Breast epithelium (tissue), 4 donors: ENCODE measurements at places on chromosomes 4 and X. TPM values are rescaled to one million over a fixed set of nuclear protein-coding genes. Genes with fewer than 3 reads are reported as not detected.

- no peak for DNase-seq
- no peaks in the 10 kb centered on the region for H3K36me3 ChIP-seq
Observed at GRCh38 chr4:169661761-169662160, 41.4 kb downstream of the CLCN3 start.

DNA sequence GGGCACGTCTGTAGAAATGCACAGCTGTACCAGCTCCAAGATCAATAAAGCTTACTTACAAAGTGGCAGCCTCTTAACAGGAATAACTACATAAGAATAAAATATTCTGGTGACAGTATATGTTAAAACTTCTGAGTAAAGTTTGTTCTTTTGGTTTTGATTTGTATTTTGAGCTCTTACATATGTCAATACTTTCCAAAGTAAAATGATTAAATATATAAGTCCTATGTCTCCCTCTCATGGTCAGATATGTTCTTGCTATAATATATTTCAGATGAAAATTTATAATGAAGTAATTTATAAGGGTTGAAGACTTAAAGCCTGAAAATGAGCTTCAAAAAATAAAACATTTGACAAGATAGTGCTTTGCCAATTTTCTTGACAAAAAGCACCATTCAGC lies 254.4 kb downstream of the NPFFR2 start:
- no peak overlapping the region for H3K4me3 ChIP-seq
- no peaks in the 10 kb centered on the region for H3K36me3 ChIP-seq
- no peak for DNase-seq

DNA sequence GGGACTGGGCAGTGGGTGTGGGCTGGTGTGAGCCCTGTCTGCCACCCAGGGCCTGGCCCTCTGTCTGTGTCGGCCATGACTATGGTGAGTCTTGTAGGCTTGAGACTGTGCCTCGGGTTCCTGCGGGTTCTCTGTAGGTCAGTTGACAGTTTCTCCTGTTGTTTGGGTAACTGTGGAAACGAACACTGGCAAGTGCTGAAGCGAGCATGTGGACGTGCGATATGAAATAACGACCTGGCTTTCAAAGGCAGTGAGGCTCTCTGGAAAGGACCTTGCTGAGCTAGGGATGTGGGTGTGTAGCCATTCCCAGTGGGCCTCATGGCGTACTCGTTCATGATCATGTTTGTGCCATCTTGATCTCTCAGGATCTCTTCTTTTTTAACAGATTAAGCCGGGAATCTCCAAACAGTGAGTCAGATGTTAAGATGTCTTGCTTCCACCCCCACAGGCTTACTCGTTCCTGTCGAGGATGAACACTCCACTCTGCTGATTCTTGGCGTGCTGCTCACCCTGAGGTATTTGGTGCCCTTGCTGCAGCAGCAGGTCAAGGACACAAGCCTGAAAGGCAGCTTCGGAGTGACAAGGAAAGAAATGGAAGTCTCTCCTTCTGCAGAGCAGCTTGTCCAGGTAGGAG lies 41.3 kb downstream of the HTT start:
- H3K27ac ChIP-seq, result peak overlapping the region; percentile 4
- peaks cover 7% of the 10 kb centered on the region for H3K36me3 ChIP-seq
- H3K4me1 ChIP-seq, result no peaks in the 10 kb centered on the region
- H3K27me3 ChIP-seq, result no peaks in the 10 kb centered on the region
- H3K4me3 ChIP-seq, result no peak overlapping the region
- no peak for DNase-seq

GRCh38 chrX:137742846-137743245 lies 176.9 kb downstream of the ZIC3 start:
- no peak overlapping the region for H3K4me3 ChIP-seq
- H3K36me3 ChIP-seq, result no peaks in the 10 kb centered on the region
- H3K27ac ChIP-seq, result no peak overlapping the region
- no peaks in the 10 kb centered on the region for H3K27me3 ChIP-seq
- no peaks in the 10 kb centered on the region for H3K4me1 ChIP-seq

GRCh38 chrX:153214934-153215333 lies 35.9 kb downstream of the MAGEA1 start:
- no peaks in the 10 kb centered on the region for H3K36me3 ChIP-seq
- H3K27me3 ChIP-seq, result peaks cover 53% of the 10 kb centered on the region
- DNase-seq, result no peak
- no peak overlapping the region for H3K4me3 ChIP-seq
- no peak overlapping the region for H3K27ac ChIP-seq

SGMS2 gene
- 76.7 TPM for total RNA-seq

TEX13B gene
- not detected for total RNA-seq
